Stimulated activated CD4-positive, alpha-beta T cell treated with anti-CD3 and anti-CD28 coated beads, Interleukin-1b, Interleukin-23, amount 100 ng/mL, for 1 hour (primary cell): ENCODE measurements at places on chromosomes 5 and 9.

GRCh38 chr5:115180165-115180709 is 10.5 kb upstream of the TRIM36 start:
- DNase-seq, result no peak

DNA sequence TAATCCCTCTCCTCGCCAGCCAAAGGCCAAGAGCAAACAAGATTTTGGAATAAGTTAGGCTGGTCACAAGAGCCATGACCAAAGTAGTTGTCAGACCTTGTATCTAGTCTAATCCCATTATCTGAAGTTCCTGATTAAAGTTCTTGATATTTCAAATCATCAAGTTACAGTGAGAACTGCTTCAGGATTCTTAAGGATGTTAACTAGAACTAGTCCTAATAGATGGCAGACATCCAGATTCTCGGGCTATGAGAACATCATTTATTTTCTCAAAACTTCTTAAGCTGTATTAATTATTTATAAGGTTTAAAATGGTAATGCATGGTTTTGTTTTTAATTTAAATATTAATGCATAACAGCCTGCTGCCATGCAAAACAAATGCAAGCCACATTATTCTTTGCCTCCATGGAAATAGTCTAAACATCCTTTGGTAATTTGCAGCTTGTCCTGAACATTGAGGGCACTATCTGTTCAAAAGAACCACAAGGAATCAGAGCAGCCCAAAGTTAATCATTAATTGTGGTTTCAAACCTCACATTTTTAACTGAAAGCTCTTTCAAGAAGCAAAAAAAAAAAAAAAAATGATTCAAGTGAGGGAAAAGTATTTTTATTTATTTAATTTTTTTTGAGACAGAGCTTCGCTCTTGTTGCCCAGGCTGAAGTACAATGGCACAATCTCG is 95.1 kb downstream of the TTC39B start:
- no peak for DNase-seq

DNA sequence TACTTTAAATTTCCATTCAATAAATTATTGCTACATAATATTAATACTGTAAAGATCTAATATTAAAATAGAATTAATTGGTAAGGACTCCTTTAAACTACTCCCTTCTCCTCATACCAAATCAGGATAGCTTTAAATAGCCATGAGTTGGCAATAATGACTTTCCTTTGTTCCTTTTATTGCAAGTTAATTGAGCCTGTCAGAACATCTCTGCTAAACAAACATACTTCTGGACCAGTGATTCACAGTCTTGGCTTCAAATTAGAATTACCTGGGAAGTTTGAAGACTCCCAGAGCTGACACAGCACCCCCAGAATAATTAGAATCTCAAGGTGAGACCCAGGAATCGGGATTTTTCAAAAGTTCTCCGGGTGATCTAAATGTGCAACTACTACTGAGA is 18.7 kb downstream of the C5orf58 start:
- no peak for DNase-seq

DNA sequence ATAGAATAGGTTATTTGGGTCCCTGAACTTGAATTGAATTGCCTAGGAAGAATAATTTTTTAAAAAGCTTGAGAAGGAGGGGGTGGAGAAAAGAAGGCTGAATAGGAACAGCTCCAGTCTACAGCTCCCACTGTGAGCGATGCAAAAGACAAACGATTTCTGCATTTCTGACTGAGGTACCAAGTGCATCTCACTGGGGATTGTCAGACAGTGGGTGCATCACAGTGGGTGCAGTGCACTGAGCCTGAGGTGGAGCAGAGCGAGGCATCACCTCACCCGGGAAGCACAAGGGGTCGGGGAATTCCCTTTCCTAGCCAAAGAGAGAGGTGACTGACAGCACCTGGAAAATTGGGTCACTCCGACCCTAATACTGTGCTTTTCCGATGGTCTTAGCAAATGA is 782.2 kb upstream of the RGMB start:
- DNase-seq, result no peak

DNA sequence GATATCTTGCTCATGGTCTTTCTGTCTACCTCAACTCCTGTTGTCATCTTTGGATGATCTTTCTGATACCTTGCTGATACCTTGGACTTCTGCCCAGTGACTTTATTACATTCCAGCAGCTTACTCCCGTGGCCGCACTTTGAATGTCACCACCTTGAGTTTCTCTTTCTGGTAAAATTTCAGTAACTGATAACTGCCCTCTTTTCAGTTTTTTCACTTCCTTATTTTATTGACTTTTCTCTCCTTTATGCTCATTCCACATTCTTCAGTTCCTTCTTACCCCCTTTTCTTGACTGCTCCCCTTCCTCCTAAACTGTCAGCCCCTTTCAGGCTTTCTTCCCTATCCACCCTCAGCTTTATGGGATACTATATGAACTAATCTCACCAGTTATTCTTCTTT is 7.0 kb upstream of the FBXO4 start:
- DNase-seq, result no peak

DNA sequence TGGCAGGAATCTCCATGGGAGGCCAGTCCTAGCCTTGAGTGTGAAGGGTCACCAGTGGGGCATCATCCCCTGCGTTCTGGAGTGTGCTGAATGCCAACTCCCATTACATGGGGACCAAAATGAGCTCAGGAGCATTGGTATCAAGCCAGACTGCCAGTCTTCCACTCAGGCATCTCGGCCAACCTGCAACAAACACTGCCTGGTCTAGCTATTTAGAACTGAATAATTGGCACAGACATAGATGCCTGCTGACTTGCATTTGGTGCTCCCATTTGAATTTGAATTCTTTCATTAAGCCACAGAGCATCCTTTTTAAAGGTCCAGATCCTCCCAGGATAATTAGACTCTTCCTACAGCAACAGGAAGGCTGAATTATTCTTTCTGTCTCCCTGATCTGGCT is 116.6 kb upstream of the ABCA1 start:
- no peak for DNase-seq

GRCh38 chr5:56819060-56819881 is 3.9 kb downstream of the MAP3K1 start:
- DNase-seq, result no peak

DNA sequence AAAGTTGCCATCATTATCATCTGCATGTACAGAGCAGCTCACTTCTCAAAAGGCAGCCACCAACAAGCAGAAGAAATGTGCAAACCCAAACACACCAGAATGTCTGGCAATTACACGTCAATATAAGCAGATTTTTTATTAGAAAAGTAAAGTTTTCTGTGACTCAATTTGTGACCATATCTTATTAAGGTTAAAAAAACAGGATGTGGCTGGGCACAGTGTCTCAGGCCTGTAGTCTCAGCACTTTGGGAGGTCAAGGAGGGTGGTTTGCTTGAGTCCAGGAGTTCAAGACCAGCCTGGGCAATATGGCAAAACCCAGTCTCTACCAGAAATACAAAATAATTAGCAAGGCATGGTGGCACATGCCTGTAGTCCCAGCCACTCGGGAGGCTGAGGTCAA is 176.7 kb downstream of the FANCC start:
- DNase-seq, result no peak

- no peak for DNase-seq
These were observed 293.8 kb downstream of the OSTF1 start for GRCh38 chr9:75382126-75382525.

- no peak for DNase-seq
These were observed 13.0 kb downstream of the LHX3 start for GRCh38 chr9:136191960-136192286.

- no peak for DNase-seq
These were observed 10.3 kb upstream of the RGMB start for GRCh38 chr5:98763001-98763630.

DNA sequence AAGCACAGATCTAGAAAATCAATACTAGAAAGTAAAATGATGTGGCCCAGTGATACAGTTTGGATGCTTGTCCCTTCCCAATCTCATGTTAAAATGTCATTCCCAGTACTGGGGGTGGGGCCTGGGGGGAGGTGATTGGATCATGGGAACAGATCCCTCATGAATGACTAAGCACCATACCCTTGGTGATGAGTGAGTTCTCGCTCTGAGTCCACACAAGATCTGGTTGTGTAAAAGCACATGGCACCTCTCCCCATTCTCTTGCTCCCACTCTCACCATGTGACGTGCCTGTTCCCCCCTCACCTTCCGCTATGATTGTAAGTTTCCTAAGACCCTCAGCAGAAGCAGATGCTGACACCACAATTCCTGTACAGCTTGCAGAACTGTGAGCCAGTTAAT is 234.2 kb upstream of the CDH6 start:
- no peak for DNase-seq

DNA sequence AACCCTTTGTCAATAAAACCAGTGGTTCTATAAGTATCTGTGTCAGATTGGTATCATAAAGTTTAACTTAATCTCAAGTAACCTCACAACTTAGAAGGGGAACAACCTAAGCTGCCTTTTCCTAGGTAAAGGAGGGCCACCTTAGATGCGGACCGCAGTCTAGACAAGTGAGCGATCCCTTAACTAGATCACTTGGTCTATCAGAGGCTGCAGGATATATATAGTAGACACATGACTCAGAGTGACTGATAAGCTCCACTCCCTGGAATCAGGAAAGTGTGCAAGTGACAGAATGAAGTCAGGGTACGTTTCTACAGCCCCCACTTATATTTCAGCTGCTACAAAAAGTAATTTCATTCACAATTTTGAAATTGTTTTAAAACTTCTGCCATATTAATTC is 7.4 kb downstream of the REEP5 start:
- no peak for DNase-seq

DNA sequence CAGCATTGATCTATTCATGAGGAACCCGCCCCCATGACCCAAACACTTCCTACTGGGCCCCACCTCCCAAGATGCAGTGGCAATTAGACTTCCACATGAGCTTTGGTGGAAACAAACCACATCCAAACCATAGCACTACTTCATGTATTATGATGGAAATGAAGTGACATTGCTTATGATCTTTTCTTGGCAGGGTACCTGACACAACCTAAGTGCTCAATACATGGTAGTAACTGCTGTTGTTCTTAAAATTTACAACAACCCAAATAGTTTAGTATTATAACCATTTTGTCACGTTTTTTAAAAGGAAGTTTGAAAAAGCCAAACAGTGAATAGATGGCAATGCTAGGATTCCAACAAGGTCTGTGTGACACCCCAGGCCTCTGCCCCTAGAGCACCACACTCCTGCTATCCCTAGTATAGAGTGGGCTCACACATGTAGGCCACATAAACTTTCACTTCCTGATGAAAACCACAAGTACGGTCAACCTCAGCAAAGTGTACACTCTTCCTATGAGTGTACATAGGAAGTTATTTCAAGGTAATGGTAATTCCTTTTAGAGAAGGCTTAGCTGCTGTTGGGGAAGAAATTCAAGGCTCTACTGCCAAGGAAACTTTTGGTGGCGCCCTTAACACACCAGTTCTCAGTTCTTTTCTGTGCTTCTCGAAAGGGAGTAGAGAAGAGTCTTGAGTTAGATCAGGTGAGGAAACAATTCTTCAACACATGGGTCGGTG is 97.6 kb downstream of the ARSB start:
- DNase-seq, result no peak

- no peak for DNase-seq
These were observed 129.5 kb downstream of the SMARCA2 start for GRCh38 chr9:2144619-2145018.
